ENCODE measurements at places on chromosomes 2 and 18.

GRCh38 chr2:5315512-5315911 is 376.7 kb upstream of the SOX11 start:
- no peaks in the 10 kb centered on the region for H3K27me3 ChIP-seq
- H3K4me1 ChIP-seq = peaks cover 7% of the 10 kb centered on the region
- no peak overlapping the region for H3K4me3 ChIP-seq
- DNase-seq = no peak

DNA sequence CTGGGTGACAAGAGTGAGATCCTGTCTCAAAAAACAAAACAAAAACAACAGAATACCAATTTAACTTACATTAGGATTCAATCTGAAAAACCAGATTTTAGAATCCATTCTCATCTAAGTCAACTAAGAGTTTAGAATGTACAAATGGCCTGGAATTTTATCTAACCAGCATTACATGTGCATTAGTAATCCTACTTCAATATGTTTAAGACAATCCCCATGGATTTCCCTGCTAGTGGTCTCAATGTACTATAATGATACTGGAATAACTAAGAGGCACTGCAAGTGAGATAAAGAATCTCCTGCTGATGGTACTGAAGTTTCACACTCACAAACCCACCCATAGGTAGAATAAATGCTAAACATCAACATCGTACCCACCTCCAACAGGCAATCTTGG is 53.9 kb upstream of the DNER start:
- H3K4me3 ChIP-seq = no peak overlapping the region
- DNase-seq = no peak
- H3K4me1 ChIP-seq = no peaks in the 10 kb centered on the region
- peaks cover 95% of the 10 kb centered on the region for H3K36me3 ChIP-seq

DNA sequence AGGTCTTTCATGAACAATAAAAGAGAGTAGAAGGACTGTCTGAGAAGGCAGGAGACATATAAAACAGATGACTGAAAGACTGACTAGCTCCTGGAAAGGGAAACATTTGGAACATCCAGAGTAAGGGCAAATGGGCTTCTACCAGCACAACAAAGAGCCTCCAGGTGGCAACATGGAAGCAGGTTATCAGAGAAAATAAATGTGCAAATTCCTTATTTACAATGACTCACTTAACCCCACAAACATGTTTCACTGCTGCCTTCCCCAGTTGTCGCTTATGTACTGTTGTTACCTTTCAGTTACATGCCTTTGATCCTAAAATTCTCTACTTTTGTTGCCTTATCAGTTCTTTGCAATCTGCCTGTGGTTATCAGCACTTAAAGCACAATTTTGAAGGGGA is 117.0 kb downstream of the HIBCH start:
- H3K36me3 ChIP-seq = peaks cover 23% of the 10 kb centered on the region
- H3K27ac ChIP-seq = no peak overlapping the region
- no peak overlapping the region for H3K4me3 ChIP-seq
- H3K27me3 ChIP-seq = peaks cover 3% of the 10 kb centered on the region

DNA sequence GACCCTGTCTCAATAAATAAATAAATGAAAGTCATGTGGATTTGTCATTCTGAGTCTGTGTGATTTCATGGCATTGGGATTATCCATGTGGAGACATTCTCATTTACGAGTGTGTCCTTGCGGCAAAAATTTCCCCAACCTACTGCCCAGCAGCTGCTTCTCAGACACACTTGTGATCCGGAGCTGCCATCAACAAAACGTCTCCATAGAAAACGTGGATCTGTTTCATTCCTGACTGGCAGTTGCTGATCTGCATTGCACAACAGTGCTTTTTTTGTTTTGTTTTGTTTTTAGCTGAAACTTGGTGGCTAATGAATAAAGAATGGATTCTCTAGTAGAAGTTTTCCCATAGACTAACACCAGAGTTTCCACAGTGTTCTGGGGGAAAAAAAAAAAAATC is 74.7 kb downstream of the TGIF1 start:
- no peak overlapping the region for H3K4me3 ChIP-seq
- no peak overlapping the region for H3K27ac ChIP-seq
- H3K36me3 ChIP-seq = peaks cover 7% of the 10 kb centered on the region

DNA sequence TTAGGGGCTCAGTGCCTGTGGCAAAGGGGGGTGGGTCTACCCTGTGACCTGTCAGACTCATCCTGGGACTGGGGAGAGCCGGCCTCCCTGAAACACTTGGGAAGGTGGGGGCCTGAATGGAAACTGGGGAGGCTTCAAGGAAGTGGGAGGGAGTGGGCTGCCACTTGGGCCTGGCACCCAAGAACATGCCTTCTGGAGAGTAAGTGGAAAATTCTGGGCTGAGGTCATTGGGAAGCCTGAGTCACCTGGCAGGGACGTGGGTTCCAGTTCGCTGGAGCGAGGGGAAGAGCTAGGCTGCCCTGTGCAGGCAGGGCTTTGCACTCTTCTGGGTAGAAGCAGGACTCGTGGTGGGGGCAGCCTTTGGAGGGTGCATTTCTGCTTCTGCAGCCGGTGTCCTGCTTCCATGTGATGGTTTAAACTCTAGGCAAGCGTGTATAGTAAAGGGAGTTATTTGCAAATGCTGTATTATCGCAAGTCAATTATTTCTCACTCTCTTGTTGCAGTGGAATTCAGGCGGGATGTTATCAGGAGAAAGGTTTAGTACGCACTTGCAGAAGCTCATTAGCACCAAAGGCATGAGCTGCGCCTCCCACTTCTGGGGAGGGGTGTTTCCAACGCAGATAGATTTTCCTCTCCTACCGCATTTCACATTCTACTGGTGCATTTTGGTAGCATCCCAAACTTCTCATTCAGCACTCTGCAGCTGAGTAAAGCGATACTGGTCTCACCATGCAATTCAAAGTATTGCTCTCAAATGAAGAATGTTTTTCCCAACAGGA is 3.8 kb downstream of the LRRFIP1 start:
- peaks cover 74% of the 10 kb centered on the region for H3K36me3 ChIP-seq
- no peak overlapping the region for H3K27ac ChIP-seq
- H3K4me3 ChIP-seq = peak overlapping the region; percentile 71
- no peaks in the 10 kb centered on the region for H3K27me3 ChIP-seq
- H3K4me1 ChIP-seq = peaks cover 6% of the 10 kb centered on the region

DNA sequence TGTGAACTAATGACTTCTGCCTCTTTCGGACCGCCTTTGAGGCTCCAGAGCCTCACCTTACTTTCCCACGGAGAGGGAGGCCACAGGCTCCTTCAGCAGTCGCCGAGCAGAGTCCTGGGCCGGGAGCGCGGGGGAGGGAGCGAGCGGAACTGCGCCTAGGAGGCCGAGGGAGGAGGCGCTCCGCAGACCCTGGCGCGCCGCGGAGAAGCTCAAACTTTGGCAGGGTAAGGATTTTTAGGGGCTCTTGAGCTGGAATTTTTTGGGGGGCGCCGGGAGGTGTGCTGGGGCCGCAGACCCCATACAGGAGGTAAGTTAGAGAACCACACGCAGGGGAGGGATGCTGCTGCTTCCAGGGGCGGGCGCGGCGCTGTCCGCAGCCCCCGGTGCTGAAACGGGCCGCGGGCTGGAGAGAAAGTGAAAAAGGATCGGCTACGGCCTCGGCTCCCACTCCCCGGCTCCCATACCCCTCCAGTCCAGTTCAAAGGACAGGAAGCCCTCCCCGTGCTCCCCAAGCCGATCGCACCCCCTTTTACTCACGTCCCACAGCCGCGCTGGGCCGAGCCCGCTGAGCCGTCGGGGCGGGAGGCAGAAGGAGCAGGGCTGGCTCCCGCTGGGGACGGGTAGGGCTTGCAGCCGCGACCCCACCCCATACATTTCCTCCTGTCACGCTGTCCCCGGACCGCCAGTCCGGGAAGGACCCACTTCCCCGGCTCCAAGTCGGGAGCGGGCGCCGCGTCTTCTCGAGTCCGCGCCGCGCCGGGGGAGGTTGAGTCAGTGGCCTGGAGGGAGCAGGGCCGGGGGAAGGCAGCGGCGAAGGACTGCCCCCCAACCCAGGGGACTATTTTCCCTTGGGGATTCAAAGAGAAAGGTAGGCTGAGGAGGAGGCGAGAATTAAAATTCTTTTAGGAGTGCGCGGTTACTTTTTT is at the start of gene CNGA3:
TSS of gene CNGA3 (plus strand) at position 146 of the 926 bp plus-strand sequence. CDS start 23,520 bp downstream, outside the sequence.
- H3K27me3 ChIP-seq = peaks cover 68% of the 10 kb centered on the region
- peak within 1 kb of the TSS; percentile 68 for H3K4me3 ChIP-seq
- H3K36me3 ChIP-seq = no peaks in the 10 kb centered on the region
- no peak within 1 kb of the TSS for H3K27ac ChIP-seq
- DNase-seq = peak; percentile 88

DNA sequence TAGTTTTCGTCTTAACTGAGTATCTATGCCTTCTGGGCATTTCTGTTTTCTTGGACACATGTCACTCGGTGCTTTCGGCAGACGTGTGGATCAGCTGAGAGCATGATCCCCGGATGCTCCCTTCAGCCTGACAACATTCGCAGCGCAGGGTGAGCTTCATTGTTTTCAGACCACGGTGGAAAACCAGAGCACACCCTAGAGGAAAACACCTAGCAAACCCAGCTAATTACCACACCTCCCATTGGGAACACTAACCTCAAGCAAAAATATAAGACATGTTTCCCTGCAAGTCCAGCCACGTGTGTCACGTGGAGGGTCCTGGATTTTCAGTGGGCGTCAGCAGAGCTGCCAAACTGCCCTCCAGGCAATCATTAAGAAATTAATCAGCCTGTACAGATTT is 31.0 kb downstream of the ANKRD29 start:
- no peaks in the 10 kb centered on the region for H3K4me1 ChIP-seq
- H3K27ac ChIP-seq = no peak overlapping the region
- no peak overlapping the region for H3K4me3 ChIP-seq
- H3K27me3 ChIP-seq = no peaks in the 10 kb centered on the region

- H3K27ac ChIP-seq = no peak overlapping the region
- no peaks in the 10 kb centered on the region for H3K36me3 ChIP-seq
- no peak overlapping the region for H3K4me3 ChIP-seq
- no peak for DNase-seq
- peaks cover 15% of the 10 kb centered on the region for H3K4me1 ChIP-seq
Measured at GRCh38 chr2:10329880-10330699, 27.4 kb downstream of the HPCAL1 start.

- DNase-seq = no peak
- no peak overlapping the region for H3K27ac ChIP-seq
- H3K4me1 ChIP-seq = no peaks in the 10 kb centered on the region
- no peaks in the 10 kb centered on the region for H3K36me3 ChIP-seq
Measured at GRCh38 chr2:26570083-26570430, 71.1 kb downstream of the CIB4 start.

DNA sequence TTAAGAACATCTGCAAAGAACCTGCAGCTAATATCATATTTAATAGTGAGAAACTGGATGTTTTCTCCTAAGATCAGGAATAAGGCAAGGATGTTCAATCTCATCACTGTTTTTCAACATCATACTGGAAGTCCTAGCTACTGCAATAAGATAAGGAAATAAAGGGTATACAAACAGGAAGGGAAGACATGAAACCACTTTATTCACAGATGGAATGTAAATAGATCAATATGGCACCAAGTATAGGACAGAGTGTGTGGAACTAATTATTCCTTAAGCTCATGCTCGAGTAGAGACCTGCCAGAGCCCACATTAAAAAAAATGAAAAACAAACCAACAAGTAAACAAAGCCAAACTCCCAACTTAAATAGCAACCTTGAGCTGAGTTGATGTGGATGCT is 41.3 kb upstream of the TMEM247 start:
- H3K27ac ChIP-seq = no peak overlapping the region
- no peak overlapping the region for H3K4me3 ChIP-seq
- DNase-seq = no peak
- H3K36me3 ChIP-seq = no peaks in the 10 kb centered on the region
- no peaks in the 10 kb centered on the region for H3K4me1 ChIP-seq

- H3K27me3 ChIP-seq = no peaks in the 10 kb centered on the region
- no peak overlapping the region for H3K4me3 ChIP-seq
- H3K27ac ChIP-seq = no peak overlapping the region
- no peak for DNase-seq
- H3K4me1 ChIP-seq = no peaks in the 10 kb centered on the region
- H3K36me3 ChIP-seq = no peaks in the 10 kb centered on the region
Measured at GRCh38 chr18:57833441-57834101, 30.5 kb upstream of the ATP8B1 start.

GRCh38 chr2:216776066-216776850 is 80.9 kb upstream of the IGFBP5 start:
- H3K27me3 ChIP-seq = no peaks in the 10 kb centered on the region
- no peaks in the 10 kb centered on the region for H3K36me3 ChIP-seq
- DNase-seq = no peak
- H3K4me3 ChIP-seq = no peak overlapping the region

- H3K4me3 ChIP-seq = no peak overlapping the region
- H3K27ac ChIP-seq = no peak overlapping the region
- no peaks in the 10 kb centered on the region for H3K36me3 ChIP-seq
- no peaks in the 10 kb centered on the region for H3K27me3 ChIP-seq
- peaks cover 9% of the 10 kb centered on the region for H3K4me1 ChIP-seq
Measured at GRCh38 chr2:236943841-236944513, 141.7 kb upstream of the COPS8 start.

GRCh38 chr2:84972932-84973331 is 2.0 kb downstream of the KCMF1 start:
- H3K36me3 ChIP-seq = peaks cover 4% of the 10 kb centered on the region
- H3K27ac ChIP-seq = no peak overlapping the region
- H3K27me3 ChIP-seq = no peaks in the 10 kb centered on the region
- H3K4me3 ChIP-seq = peak overlapping the region; percentile 99
- H3K4me1 ChIP-seq = no peaks in the 10 kb centered on the region

- no peak for DNase-seq
- H3K27me3 ChIP-seq = no peaks in the 10 kb centered on the region
- H3K4me1 ChIP-seq = peaks cover 38% of the 10 kb centered on the region
- H3K27ac ChIP-seq = no peak overlapping the region
Measured at GRCh38 chr18:28127228-28127627, 49.7 kb downstream of the CDH2 start.

All from endodermal cell (in vitro differentiated cells).